ENCODE measurements at places on chromosomes 3 and 15. TPM values are rescaled to one million over a fixed set of nuclear protein-coding genes. Genes with fewer than 3 reads are reported as not detected.

LIPC gene
- not detected for total RNA-seq

DNA sequence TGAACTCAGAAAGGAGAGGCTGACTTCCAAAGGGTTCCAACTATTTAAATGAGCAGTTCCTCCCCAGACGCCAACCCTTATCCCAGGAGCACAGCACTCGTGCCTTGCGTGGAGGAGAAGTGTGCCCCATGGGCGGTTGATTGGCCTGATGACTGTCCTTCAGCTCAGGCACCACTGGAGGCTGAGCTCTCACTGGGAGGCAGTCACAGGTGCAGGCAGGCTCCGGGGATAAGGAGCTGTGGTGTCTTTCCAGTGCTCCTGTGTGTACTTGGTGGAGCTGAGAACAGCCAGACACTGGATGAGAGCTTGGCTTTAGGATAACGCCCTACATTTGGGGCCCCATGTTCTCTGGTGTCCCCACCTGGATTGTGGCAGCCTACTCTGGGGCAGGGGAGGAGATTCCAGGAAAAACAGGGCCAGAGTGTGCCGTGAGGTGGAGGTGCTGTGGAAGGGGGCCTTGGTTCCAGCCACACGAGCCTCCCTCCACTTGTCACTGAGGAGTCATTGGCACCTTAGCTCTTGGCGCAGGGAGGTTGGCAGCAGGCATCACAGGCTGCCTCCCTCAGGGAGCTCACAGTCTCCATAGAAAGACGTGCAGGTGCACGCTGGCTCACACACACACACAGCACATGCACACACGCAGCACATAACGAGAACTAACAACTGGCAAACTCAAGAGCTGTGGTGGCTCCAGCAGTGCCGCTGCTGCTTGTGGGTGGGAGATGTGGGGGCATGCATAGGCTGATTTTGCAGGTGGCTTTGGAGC, 22.7 kb upstream of the EPHB3 start:
- no peak for DNase-seq
- H3K4me3 ChIP-seq = no peak overlapping the region
- peaks cover 49% of the 10 kb centered on the region for H3K27me3 ChIP-seq
- H3K36me3 ChIP-seq = no peaks in the 10 kb centered on the region
- no peaks in the 10 kb centered on the region for H3K4me1 ChIP-seq

DNA sequence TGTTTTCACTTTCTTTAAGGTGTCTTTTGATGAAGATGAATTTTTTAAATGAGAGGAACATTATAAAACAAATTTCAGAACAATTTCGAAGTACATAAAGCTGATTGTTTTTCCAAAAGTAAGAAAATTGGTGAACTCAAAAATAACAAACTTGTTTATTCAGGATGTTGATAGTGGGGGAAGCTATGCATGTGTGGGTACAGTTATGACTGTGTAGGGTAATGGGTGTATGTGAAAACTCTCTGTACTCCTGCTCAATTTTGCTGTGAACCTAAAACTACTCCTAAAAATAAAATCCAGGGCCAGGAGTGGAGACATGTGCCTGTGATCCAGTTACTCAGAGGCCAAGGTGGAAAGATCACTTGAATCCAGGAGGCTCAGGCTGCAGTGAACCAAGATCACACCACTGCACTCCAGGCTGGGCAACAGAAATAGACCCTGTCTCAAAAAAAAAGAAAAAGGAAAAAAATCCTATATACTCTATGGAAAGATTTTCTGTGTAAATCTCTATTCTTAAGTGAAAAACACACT, 37.2 kb downstream of the PIK3CB start:
- H3K4me3 ChIP-seq = no peak overlapping the region
- no peak for DNase-seq
- no peaks in the 10 kb centered on the region for H3K27me3 ChIP-seq
- no peak overlapping the region for H3K27ac ChIP-seq
- H3K36me3 ChIP-seq = no peaks in the 10 kb centered on the region

DNA sequence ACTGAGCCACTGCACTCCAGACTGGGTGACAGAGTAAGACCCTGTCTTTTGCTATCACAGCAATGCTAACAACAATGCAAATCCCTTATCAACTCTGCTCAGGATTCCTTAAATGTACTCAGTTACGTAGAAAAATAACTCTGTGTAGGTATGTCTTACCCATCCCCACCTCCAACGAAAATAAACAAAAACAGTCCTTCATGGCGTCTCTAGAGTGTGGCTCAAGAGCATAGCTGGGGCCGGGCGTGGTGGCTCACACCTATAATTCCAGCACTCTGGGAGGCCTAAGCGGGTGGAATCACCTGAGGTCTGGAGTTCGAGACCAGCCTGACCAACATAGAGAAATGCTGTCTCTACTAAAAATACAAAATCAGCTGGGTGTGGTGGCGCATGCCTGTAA, 13.2 kb upstream of the NCKIPSD start:
- H3K27me3 ChIP-seq = no peaks in the 10 kb centered on the region
- H3K4me1 ChIP-seq = peaks cover 34% of the 10 kb centered on the region
- no peak overlapping the region for H3K27ac ChIP-seq
- DNase-seq = no peak
- H3K4me3 ChIP-seq = no peak overlapping the region
- H3K36me3 ChIP-seq = peaks cover 11% of the 10 kb centered on the region

GRCh38 chr3:119849126-119849525, 67.2 kb downstream of the NR1I2 start:
- no peak overlapping the region for H3K4me3 ChIP-seq
- no peak for DNase-seq
- H3K27me3 ChIP-seq = no peaks in the 10 kb centered on the region
- no peak overlapping the region for H3K27ac ChIP-seq
- no peaks in the 10 kb centered on the region for H3K4me1 ChIP-seq
- H3K36me3 ChIP-seq = no peaks in the 10 kb centered on the region

DNA sequence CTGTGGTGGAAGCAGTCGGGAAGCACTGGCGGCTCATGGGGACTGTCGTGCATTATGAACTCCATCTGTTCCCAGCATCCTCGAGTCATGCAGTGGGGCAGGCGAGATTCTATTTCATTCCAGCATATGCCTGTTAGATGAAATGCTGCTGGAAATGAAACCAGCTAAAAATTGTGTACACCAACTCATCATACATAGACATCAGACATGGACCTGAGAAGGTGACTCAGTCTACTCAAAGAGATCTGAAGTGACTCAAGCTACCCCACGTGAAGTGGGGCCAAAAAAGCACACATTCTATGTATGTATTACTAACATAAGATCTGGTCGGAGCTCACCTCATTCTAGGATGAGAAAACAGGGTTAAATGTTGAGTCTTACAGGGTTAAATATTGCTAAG, 47.5 kb upstream of the FAM98B start:
- peaks cover 3% of the 10 kb centered on the region for H3K4me1 ChIP-seq
- DNase-seq = peak; percentile 41
- no peaks in the 10 kb centered on the region for H3K36me3 ChIP-seq
- H3K27me3 ChIP-seq = no peaks in the 10 kb centered on the region
- no peak overlapping the region for H3K4me3 ChIP-seq

DPPA2 gene
- total RNA-seq = 0.48 TPM

RAMAC gene
- total RNA-seq = 44.4 TPM

- DNase-seq = no peak
- no peak overlapping the region for H3K4me3 ChIP-seq
- H3K36me3 ChIP-seq = no peaks in the 10 kb centered on the region
- H3K27me3 ChIP-seq = no peaks in the 10 kb centered on the region
- no peak overlapping the region for H3K27ac ChIP-seq
Measured at GRCh38 chr3:42666022-42666421, 12.5 kb downstream of the ZBTB47 start.

- no peak overlapping the region for H3K27ac ChIP-seq
- H3K36me3 ChIP-seq = no peaks in the 10 kb centered on the region
- no peak overlapping the region for H3K4me3 ChIP-seq
- no peaks in the 10 kb centered on the region for H3K27me3 ChIP-seq
- DNase-seq = peak; percentile 22
Measured at GRCh38 chr3:101381809-101382208, 61.4 kb upstream of the IMPG2 start.

ECE2 gene
- total RNA-seq = not detected

DNA sequence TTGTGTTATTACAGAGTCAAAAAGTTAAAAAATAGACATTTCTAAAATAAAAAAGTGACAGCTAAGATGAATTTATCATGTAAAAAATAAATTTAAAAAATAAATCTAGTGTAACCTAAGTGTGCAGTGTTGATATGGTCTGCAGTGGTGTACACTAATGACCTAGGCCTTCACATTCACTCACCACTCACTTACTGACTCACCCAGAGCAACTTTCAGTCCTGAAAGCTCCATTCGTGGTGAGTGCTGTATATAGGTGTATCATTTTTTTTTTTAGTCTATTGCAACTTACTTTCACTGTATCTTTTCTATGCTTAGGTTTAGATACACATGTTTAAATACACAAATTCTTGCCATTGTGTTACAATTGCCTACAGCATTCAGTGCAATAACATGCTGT, 459.4 kb upstream of the ROBO1 start:
- no peak overlapping the region for H3K4me3 ChIP-seq
- H3K36me3 ChIP-seq = no peaks in the 10 kb centered on the region
- DNase-seq = peak; percentile 18

DNA sequence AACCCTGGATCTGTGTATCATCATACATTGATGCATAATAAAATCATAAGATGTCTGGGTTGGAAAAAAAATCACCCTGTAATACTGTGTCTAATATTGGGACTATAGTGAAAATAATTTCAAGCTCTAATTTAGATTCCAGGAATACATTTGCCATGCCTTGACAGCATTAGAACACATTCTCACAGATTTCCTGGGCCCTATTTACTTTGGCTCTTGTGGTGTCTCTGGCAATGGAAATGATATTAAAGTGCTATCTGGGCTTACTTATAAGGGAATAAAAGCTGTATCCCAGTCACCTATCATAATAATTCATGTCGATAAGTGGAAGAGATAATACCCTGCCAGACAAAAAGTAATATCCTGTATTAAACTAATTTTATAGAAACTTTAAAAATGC, 472.0 kb downstream of the ZPLD1 start:
- H3K27me3 ChIP-seq = no peaks in the 10 kb centered on the region
- H3K4me1 ChIP-seq = no peaks in the 10 kb centered on the region
- no peak overlapping the region for H3K27ac ChIP-seq

DNA sequence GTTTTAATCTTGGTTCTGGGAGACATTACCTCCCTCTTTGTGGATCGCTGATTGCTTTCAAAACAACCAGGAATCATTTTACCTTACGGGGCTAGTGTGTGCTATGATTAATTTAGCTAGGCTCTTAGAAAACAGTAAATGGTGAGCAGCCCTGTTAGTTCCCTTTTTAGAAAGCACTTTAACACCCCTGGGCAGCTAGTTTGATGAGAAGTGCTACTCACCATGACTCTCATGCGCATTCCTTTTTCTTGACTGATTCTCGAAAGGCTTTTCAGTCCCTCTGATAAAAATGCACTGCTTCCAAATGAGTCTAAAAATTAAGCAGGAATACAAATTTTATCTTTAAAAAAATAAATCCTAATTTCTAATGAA, 75.3 kb upstream of the LEKR1 start:
- H3K27ac ChIP-seq = peak overlapping the region; percentile 92
- H3K27me3 ChIP-seq = no peaks in the 10 kb centered on the region
- H3K4me1 ChIP-seq = peaks cover 29% of the 10 kb centered on the region

- no peak for DNase-seq
- no peak overlapping the region for H3K4me3 ChIP-seq
- H3K27ac ChIP-seq = no peak overlapping the region
- H3K36me3 ChIP-seq = no peaks in the 10 kb centered on the region
- peaks cover 10% of the 10 kb centered on the region for H3K4me1 ChIP-seq
Measured at GRCh38 chr3:94406595-94406994, 343.7 kb downstream of the NSUN3 start.

DNA sequence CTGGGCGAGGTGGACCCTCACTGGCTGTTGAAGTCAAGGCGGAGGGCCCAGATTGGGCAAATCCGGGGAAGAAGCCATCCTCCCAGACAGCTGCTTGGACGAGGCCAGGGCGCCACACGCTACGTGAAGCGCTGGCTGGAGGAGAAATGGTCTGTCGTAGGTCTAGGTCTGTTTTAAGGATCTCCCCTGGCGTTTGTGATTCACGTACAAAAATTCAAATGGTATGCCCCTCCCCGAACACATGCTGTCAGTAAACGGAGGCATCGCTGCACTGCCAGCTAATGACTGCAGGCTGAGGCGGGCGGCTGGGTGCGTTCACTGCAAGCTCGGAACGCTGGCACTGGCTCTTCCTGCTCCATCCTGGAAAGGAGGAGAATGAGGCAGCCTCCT, 69.9 kb downstream of the EPHB3 start:
- H3K27ac ChIP-seq = no peak overlapping the region
- H3K27me3 ChIP-seq = peaks cover 17% of the 10 kb centered on the region
- no peak for DNase-seq
- H3K36me3 ChIP-seq = no peaks in the 10 kb centered on the region
- H3K4me3 ChIP-seq = no peak overlapping the region
- peaks cover 3% of the 10 kb centered on the region for H3K4me1 ChIP-seq

GRCh38 chr15:38176155-38176554, 76.5 kb upstream of the SPRED1 start:
- no peaks in the 10 kb centered on the region for H3K4me1 ChIP-seq
- H3K4me3 ChIP-seq = no peak overlapping the region
- DNase-seq = peak; percentile 83
- H3K36me3 ChIP-seq = no peaks in the 10 kb centered on the region

FSIP1 gene
- 0.84 TPM for total RNA-seq

DNA sequence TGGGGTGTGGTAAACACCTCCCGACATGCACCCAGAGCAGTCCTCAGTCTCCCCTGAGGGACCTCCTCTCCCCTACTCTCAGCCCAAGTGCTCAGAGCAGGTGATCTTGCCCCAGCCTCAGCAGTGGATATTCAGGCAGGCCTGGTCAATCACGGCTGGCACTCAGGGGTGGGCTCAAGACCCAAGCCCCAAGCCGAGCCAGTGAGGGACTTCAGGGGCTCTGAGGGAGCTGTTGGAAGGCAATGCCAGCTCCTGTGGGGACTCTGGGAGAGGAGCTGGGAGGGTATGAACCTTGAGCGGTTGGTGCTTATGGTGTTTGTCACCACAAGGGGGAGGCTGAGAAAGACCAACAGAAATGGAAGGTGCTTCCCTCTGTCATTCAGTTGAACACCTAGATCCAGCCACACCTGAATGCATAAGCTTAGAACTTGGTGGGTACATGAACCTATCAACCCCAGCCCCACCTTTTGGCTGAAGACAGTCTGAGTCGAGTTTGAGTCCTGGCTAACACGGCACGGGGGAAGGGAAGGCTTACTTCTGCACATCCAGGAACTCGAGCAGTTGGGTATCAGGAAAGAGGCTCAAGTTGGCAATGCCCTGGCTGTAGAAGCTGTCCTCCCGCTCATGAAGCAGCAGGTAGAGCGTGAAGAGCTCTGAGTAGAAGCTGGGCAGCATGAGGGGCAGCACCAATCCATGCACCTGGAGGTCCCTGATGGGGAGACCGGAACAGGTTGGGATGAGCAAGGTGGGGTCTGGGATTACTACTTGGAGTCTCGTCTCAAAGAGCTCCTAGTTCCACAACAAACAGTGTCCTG, 19.2 kb downstream of the ALS2CL start:
- no peaks in the 10 kb centered on the region for H3K27me3 ChIP-seq
- no peak overlapping the region for H3K27ac ChIP-seq
- H3K4me3 ChIP-seq = no peak overlapping the region
- no peaks in the 10 kb centered on the region for H3K4me1 ChIP-seq
- no peak for DNase-seq
- H3K36me3 ChIP-seq = no peaks in the 10 kb centered on the region

- no peaks in the 10 kb centered on the region for H3K36me3 ChIP-seq
- no peak overlapping the region for H3K4me3 ChIP-seq
- no peak overlapping the region for H3K27ac ChIP-seq
- DNase-seq = no peak
- H3K27me3 ChIP-seq = peaks cover 10% of the 10 kb centered on the region
- H3K4me1 ChIP-seq = no peaks in the 10 kb centered on the region
Measured at GRCh38 chr3:10772271-10773161, 43.5 kb upstream of the SLC6A11 start.

- no peak overlapping the region for H3K4me3 ChIP-seq
- H3K27ac ChIP-seq = no peak overlapping the region
- H3K4me1 ChIP-seq = no peaks in the 10 kb centered on the region
Measured at GRCh38 chr3:56942523-56942922, 117.9 kb upstream of the SPATA12 start.
